ENCODE measurements at places on chromosomes 12 and 14.

DNA sequence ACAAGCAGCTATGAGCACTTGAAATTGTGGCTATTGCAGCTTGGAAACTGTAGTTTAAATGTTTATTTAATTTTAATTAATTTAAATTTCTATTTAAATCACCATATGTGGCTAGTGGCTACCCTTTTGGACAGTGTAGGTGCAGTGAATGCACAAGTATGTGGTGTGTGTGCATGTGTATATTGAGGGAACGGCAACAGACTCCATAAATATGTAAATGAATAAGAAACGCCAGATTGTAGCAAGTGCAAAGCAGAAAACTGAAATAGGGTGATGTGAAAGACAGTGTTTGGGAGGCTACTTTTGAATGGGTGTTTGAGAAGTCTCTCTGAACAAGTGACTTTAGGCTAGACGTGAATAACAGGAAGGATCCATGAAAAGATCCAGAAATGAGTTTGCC lies 32.7 kb upstream of the CCDC196 start:
- DNase-seq = no peak

DNA sequence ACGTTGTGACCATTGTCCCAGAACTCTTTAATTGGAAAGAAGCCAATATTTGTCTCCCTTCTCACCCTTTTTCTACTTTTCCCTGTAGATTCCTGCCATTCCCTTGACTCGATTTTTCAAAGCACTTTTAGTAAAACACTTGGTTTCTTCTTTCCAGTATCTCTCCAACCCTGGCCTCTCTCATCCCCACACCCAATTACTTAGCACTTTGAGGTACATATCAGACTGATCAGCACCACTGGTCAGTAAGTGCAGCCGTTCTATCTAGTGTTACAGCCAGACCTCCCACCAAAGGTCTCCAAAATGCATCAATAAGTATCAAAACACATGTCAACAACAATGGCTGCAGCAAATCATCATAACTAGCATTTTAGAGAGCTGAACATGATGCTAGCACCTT lies 141.9 kb downstream of the BTG1 start:
- no peak for DNase-seq

DNA sequence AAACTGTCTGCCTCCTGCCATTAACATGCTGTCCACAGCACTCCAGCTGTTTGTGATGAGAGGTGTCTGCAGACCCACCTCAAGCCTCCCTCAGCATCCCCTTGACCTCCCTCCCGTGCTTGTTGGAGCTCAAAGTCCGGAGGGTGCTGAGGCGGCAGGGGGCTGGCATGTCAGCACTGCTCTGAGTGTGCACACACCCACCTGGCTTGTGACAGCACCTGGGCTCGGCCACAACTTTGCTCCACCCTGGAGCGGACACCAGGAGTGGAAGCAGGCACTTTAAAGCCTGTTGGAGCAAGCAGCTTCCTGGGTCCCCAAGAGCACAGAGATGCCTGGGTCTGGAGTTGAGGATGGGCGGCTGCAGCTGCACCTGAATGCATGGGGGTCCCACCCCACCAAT lies 20.9 kb downstream of the SERPINA3 start:
- no peak for DNase-seq

GRCh38 chr14:68376067-68376779 lies 416.6 kb downstream of the ZFP36L1 start:
- no peak for DNase-seq

- no peak for DNase-seq
Observed at GRCh38 chr12:131375972-131376345, 334.9 kb upstream of the SFSWAP start.

DNA sequence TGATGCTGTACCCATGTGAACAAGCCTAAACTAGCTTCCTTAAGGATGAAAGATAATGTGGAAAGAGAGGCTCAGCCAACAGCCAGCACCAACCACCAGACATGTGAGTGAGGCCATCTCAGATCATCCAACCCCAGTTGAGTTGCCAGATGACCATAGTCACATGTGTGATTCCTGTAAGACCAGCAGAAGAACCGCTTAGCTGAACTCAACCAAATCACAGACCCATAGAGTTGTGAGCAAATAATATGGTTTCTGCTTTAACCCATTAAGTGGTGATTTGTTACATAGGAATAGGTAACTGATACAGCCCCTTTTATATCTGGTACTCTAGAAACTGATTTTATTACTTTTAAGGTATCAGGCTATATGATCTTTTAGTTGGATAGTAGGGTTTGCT lies 17.6 kb upstream of the ELK3 start:
- no peak for DNase-seq

DNA sequence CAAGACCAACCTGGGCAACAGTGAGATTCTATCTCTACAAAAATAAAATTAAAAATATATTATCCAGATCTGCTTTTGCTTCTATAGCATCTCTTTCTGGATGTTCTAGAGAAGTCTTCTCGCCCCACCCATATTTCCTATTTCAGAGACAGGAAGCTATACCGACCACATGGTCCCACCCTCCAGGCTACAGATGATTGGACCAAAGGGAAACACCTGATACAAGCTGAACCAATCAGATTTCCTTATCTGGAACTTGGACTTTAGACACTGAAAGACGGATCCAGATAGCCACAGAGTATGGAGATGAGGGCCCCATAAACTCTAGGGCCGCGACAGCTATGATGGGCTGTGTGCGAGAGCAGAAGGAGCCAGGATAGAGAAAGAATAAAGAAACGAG lies 48.7 kb downstream of the CCDC60 start:
- DNase-seq = no peak

GRCh38 chr12:8527250-8528130 lies 13.2 kb downstream of the CLEC4E start:
- no peak for DNase-seq

- DNase-seq = no peak
Observed at GRCh38 chr12:3263282-3263681, 186.1 kb downstream of the TSPAN9 start.

All from epithelial cell of esophagus (primary cell).